ENCODE measurements at places on chromosomes 3 and 15. TPM values are rescaled to one million over a fixed set of nuclear protein-coding genes. Genes with fewer than 3 reads are reported as not detected.

- peak; percentile 92 for DNase-seq
Observed at GRCh38 chr3:72193771-72194430, 409.0 kb upstream of the PROK2 start.

GRCh38 chr15:39239562-39239961 lies 341.3 kb upstream of the THBS1 start:
- DNase-seq = peak; percentile 89

DNA sequence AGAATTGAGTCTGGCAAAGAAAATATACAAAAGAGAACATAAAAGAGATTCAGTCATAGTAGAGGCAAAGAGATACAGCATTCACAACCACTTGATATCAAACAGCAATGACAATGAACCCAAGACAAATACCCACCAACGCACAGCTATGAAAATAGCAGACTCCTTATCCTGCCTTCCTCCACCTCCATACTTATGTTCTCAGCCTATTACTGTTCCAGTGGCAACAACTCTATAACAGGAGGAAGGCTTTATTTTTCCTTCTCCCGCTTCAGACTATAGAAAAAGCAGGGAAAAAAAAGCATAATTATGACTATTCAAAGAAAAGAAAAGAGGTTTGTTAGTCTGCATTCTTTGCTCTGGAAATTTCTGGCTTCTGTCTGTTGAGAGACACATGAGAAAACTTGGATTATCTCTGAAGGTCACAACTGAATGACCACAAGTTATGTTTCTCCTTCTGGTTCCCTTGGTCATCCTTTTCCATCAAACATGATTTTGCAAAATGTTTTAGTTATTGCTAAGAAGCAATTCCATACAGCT lies 81.2 kb upstream of the PLXND1 start:
- DNase-seq = no peak

DNA sequence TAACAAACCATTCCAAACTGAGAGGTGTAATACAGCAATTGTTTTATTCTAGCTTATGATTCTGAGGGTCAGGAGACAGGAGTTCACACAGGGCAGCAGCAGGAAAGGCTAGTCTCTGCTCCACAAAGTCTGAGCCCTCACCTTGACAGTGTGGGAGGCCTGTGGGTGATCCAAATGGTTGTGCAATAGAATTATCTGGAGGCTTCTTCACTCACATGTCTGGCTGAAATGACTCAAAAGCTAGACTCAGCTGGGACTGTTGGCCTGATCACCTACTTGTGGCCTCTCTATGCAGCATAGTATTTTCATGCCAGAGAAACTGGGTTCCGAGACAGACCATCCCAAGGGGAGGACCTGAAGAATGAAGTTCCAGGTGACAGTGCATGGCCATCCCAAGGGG lies 233.9 kb upstream of the UBE2E2 start:
- no peak for DNase-seq

Gene CCPG1
- total RNA-seq = 43.2 TPM

Measured in LHCN-M2 (cell line).